ENCODE measurements at places on chromosomes 1 and 21. TPM values are rescaled to one million over a fixed set of nuclear protein-coding genes. Genes with fewer than 3 reads are reported as not detected.
A peak's percentile ranks its signal among the peaks of the same experiment; 100 is the strongest.

DNA sequence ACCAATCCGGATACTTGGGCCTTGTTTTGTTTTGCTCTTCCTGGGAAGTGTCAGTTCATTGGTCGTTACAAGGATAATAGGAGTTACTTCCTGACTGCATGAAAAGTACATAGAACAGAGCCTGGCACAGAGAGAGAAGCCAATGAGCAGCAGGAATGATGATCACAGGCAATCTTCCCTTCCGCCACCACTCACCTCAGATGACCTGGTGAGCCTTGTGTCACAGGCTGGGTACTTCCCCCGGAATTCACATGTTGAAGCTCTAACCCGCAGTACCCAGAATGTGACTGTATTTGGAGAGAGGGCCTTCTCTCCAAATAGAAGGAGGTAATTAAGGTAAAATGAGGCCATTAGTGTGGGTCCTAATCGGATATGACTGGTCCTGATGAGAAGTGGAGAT lies 18.8 kb upstream of the GPR137B start:
- H3K36me3 ChIP-seq, result no peaks in the 10 kb centered on the region
- no peak overlapping the region for H3K4me3 ChIP-seq
- H3K27me3 ChIP-seq, result no peaks in the 10 kb centered on the region
- no peaks in the 10 kb centered on the region for H3K4me1 ChIP-seq

GRCh38 chr1:74324684-74325448 lies 89.7 kb downstream of the TNNI3K start:
- no peaks in the 10 kb centered on the region for H3K27me3 ChIP-seq
- DNase-seq, result no peak
- H3K27ac ChIP-seq, result peak overlapping the region; percentile 45
- H3K36me3 ChIP-seq, result no peaks in the 10 kb centered on the region

DNA sequence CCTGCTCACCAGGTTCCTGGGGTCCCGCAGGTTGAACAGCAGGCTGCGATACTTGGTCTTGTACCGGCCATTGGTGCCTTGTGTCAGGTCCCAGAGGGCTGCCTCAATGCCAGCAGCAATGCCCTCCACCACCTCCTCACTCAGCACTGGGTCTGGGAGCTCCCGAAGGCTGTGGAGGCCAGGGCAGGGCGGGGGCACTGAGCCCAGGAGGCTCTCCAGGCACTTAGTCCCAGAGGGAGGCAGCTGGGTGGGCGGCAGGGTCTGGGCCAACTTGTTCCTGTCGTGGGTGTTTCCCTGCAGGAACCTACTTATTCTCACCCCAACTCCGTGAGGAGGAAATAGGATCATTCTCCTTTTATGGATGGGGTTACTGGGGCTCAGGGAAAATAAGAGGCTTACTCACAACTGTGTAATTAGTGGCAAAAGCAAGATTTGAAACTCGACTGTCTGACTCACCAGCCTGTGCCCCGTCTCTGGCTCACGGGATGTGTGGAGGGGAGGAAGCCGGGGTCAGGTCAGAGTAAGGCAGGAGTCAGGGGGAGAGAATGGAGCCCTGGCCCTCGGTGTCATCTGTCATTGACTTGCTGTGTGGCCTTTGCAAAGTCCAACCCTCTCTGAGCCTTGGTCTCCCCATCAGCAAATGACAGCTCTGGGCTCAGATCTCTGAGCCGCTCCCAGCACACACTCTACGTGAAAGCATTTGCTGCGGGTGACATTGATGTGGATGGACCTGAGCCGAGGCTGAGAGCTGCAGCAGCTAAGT lies 17.2 kb downstream of the SPOCD1 start:
- no peaks in the 10 kb centered on the region for H3K36me3 ChIP-seq
- peaks cover 3% of the 10 kb centered on the region for H3K4me1 ChIP-seq
- no peaks in the 10 kb centered on the region for H3K27me3 ChIP-seq

GRCh38 chr1:20634594-20635084 lies 1.4 kb downstream of the PINK1 start:
- no peaks in the 10 kb centered on the region for H3K4me1 ChIP-seq
- H3K27ac ChIP-seq, result no peak overlapping the region
- peaks cover 13% of the 10 kb centered on the region for H3K36me3 ChIP-seq
- DNase-seq, result peak; percentile 25

DNA sequence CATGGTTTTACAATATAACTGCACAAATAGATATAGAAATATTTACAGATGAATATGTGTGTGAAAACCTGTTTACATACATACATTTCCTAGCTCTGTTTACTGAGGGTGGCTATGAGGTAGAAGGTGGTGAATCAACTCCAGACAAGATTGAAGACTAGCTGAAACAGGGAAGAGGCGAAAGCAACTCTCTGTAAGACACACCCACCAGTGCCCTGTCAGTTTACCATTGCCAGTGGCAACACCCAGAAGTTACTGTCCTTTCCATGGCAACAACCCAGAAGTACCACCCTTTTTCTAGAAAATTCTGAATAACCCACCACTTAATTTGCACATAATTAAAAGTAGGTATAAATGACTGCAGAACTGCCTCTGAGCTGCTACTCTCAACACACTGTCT lies 16.7 kb downstream of the TMEM69 start:
- H3K4me1 ChIP-seq, result no peaks in the 10 kb centered on the region
- H3K27me3 ChIP-seq, result no peaks in the 10 kb centered on the region
- no peak overlapping the region for H3K27ac ChIP-seq
- H3K36me3 ChIP-seq, result peaks cover 4% of the 10 kb centered on the region
- no peak overlapping the region for H3K4me3 ChIP-seq

DNA sequence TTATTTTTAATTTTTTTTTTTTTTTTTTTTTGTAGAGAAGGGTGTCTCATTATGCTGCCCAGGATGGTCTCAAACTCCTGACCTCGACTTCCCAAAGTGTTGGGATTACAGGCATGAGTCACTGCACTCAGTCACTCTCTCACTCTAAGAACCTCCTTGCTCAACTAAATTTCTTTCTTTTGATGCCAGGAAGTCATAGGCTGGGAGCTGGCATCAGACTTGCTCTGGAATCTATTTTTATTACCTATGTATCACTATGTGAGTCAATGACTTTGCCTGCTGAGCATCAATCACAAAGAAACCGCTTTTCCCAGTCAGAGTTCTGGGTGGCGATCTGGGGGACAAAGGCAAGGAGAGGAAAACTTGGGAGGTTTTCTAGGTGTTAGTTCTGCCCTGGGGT lies 35.5 kb upstream of the PARP1 start:
- no peaks in the 10 kb centered on the region for H3K36me3 ChIP-seq
- no peak overlapping the region for H3K27ac ChIP-seq
- H3K4me1 ChIP-seq, result no peaks in the 10 kb centered on the region
- no peak overlapping the region for H3K4me3 ChIP-seq
- H3K27me3 ChIP-seq, result no peaks in the 10 kb centered on the region

DNA sequence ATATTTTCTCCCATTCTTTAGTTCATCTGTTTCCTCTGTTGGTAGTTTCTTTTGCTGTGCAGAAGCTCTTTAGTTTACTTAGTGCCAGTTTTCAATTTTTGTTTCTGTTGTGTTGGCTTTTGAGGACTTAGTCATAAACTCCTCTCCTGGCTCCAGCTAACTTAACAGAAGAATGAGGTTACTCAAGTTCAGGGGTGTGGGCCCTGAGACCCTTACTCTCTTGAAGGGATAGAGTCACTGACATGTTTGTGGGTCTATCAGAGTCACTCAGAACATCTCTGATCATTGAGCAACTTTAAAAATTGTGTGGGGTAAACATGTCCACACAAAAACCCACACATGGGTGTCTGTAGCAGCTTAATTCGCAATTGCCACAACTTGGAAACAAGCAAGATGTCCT lies 14.2 kb downstream of the AGT start:
- H3K4me1 ChIP-seq, result no peaks in the 10 kb centered on the region
- no peak overlapping the region for H3K27ac ChIP-seq
- H3K4me3 ChIP-seq, result no peak overlapping the region
- no peaks in the 10 kb centered on the region for H3K36me3 ChIP-seq
- DNase-seq, result no peak

GRCh38 chr1:11473491-11474034 lies 5.4 kb upstream of the DISP3 start:
- peak; percentile 61 for DNase-seq
- no peak overlapping the region for H3K27ac ChIP-seq
- H3K27me3 ChIP-seq, result peaks cover 2% of the 10 kb centered on the region
- no peak overlapping the region for H3K4me3 ChIP-seq
- H3K4me1 ChIP-seq, result no peaks in the 10 kb centered on the region
- no peaks in the 10 kb centered on the region for H3K36me3 ChIP-seq

GRCh38 chr1:63931468-63931867 lies 157.7 kb downstream of the ROR1 start:
- no peaks in the 10 kb centered on the region for H3K36me3 ChIP-seq
- peak overlapping the region; percentile 16 for H3K27ac ChIP-seq
- H3K4me1 ChIP-seq, result peaks cover 32% of the 10 kb centered on the region
- H3K4me3 ChIP-seq, result no peak overlapping the region

GRCh38 chr1:155107309-155108264 lies 20.1 kb upstream of the EFNA1 start:
- H3K4me3 ChIP-seq, result no peak overlapping the region
- no peaks in the 10 kb centered on the region for H3K27me3 ChIP-seq
- no peak for DNase-seq
- peak overlapping the region; percentile 10 for H3K27ac ChIP-seq
- no peaks in the 10 kb centered on the region for H3K4me1 ChIP-seq

GRCh38 chr1:6209661-6210580 lies 4.0 kb downstream of the RNF207 start:
- peaks cover 2% of the 10 kb centered on the region for H3K4me1 ChIP-seq
- no peak for DNase-seq
- peaks cover 17% of the 10 kb centered on the region for H3K27me3 ChIP-seq
- no peak overlapping the region for H3K27ac ChIP-seq
- H3K36me3 ChIP-seq, result no peaks in the 10 kb centered on the region

- H3K4me1 ChIP-seq, result no peaks in the 10 kb centered on the region
- H3K4me3 ChIP-seq, result no peak overlapping the region
- DNase-seq, result no peak
- no peak overlapping the region for H3K27ac ChIP-seq
- peaks cover 3% of the 10 kb centered on the region for H3K27me3 ChIP-seq
Observed at GRCh38 chr1:247530785-247531184, 5.5 kb downstream of the OR2C3 start.

Gene MPL
- 0.67 TPM for total RNA-seq

Gene FMO2
- 44.8 TPM for total RNA-seq

Gene SH2D2A
- 2.4 TPM for total RNA-seq

Gene OR2L5
- total RNA-seq, result not detected

Gene GJA9
- total RNA-seq, result not detected

Gene LYPD8
- total RNA-seq, result not detected

Gene PRPF38B
- total RNA-seq, result 27.5 TPM

Gene GPR89A
- total RNA-seq, result 16.7 TPM

Gene OR6K3
- total RNA-seq, result not detected

Gene MRPL37
- total RNA-seq, result 23.9 TPM

Gene LCE3E
- total RNA-seq, result not detected

Gene ACTL8
- total RNA-seq, result not detected

Measured in lung (tissue), 17 donors.